ENCODE measurements at places on chromosomes 1 and 21.

GRCh38 chr1:85756864-85757263, 48.6 kb upstream of the ZNHIT6 start:
- no peak for DNase-seq

GRCh38 chr1:22613951-22614350, 22.5 kb upstream of the C1QA start:
- no peak for DNase-seq

DNA sequence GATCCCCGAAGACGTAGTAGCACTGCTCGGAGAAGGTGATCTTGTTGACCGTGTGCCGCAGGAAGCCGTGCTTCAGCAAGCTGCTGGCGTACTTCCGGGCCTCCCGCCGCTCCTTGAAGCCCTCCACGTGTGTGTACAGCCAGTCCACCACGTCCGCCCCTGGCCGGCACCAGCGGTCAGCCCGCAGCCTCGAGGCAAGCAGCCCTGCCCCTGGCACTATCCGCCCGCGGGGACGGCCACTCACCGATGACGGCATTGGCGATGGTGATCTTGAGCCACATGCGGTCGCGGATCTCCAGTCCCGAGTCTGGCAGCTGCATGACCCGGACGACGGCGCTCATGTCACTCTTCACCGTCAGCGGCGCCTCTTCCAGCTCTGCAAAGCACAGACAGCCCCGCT, 7.2 kb downstream of the TAS1R3 start:
- DNase-seq = no peak

DNA sequence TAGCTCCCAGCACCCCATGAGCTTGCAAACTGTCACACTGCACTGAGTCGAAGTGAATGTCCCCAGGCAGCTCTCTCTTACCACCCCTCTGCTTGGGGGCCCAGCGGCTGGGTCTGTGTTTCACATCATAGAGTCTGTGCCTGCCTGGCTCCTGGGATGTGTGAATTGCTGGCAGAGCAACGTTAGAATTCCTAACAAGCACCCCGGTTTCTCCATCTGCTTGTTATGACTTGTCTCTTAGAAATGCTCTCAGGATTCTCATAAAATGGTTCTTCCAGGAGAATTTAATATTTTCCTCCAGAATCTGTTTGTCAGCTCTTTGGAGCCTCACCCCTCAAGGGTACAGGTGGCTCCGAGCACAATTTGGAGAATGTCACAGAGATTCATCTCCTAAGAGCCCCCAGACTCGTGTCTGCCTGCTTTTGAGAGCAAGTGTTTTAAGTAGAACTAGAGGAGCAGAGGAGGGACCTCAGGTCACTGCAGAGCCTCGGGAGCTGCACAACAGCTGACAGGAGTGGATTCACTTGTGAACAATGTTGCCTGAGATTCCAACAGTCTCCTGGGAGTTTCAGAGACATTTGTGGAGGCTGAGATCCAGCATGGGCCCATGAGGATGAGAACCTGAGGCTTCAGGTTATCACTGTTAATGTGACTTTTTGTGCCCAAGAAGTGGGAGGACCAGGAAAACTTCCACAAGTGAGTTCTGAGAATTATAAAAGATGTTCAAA, 131.5 kb downstream of the KCNJ6 start:
- DNase-seq = no peak

GRCh38 chr1:247222840-247223239, 33.0 kb upstream of the VN1R5 start:
- DNase-seq = no peak

- DNase-seq = no peak
Observed at GRCh38 chr1:21050031-21050430, 126.7 kb downstream of the EIF4G3 start.

GRCh38 chr1:118097622-118098348, 87.2 kb downstream of the SPAG17 start:
- no peak for DNase-seq

DNA sequence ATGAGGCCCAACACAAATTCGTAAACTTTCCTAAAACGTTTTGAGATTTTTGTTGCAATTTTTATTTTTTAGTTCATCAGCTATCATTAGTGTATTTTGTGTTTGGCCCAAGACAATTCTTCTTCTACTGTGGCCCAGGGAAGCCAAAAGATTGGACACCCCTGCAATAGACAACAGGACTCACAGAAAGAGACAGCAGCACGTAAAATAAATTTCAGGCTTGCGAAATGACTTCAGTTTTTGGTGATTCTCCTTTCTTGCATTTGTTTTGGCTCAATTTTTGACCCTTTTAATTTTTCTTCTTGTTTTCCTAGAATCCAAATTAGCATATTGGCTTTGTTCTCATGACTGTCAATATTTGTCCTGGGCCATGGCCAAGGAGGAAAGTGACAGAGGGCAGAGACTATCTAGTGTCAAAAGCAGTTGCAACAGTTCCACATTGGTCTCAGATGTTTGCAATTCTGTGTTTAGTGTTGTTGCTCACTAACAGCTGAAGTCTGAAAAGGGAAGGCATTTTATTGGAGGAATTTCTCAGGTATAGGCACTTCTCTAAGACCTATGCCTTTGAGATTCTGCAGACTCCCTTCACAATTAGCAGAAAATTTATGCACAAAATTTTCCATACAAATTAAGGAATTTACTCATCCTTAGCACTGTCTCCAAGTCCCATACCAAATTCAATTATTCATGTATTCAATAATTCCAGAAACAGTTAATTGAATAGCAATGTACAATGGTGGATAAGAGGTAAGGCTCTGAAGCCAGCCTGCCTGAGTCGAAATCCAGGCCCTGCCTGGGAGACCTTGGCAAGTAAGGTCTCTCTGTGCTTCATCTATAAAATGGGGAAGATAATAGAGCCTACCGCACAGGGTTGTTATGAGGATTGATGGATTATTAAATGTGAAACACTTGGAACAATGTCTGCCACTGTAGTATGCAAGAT, 160.9 kb upstream of the IVNS1ABP start:
- DNase-seq = no peak

GRCh38 chr1:56868761-56869160, 14.2 kb downstream of the C8A start:
- no peak for DNase-seq

DNA sequence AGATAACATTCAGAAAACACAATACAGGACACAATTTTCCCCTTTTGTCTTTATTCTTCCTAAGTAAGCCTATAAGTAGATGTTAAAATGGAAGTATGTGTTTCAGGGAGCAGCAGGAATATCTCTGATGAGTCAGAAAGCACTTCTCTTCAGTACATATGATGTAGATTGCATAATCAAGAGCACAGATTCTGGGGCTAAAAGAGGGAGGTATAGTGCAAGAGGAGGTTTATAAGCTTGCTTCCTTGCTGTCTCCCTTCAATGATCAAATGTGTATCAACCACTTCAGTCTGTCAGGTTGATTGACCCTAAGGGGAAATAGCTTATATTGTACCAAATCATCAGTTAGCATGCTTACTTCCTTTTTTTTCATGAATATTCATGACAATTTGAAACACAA, 822.8 kb downstream of the BRINP3 start:
- DNase-seq = no peak

- DNase-seq = peak; percentile 61
Observed at GRCh38 chr1:5991381-5992025, 722 bp downstream of the NPHP4 start.

DNA sequence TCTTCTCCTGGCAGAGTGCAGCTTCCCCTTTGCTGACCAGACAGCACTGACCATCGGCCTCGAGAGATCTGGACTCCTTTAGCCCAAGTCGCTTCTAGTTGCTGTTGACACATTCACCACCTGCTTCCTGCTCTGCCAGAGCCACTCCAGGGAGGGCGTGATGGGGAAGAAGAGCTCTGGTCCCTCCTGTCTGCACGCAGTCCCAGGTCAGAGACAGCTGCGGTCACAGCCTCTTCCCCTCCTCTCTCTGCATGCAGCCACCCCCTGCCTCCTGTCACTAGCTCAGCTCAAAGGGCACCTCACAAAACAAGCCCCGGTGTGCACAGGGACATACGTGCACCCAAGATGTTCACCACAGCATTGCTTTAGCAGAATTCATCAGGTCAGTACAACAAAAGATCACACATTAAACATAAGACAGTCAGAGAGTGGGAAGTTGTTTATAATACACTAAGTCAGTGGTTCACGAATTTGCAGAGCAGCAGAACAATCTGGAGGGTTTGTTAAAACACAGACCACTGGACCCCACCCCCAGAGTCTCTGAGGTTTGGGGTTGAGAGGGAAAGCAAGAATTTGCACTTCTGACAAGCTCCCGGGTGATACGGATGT, 132.9 kb downstream of the SYF2 start:
- DNase-seq = no peak

GRCh38 chr1:65213271-65214023, 65.4 kb downstream of the AK4 start:
- DNase-seq = no peak

DNA sequence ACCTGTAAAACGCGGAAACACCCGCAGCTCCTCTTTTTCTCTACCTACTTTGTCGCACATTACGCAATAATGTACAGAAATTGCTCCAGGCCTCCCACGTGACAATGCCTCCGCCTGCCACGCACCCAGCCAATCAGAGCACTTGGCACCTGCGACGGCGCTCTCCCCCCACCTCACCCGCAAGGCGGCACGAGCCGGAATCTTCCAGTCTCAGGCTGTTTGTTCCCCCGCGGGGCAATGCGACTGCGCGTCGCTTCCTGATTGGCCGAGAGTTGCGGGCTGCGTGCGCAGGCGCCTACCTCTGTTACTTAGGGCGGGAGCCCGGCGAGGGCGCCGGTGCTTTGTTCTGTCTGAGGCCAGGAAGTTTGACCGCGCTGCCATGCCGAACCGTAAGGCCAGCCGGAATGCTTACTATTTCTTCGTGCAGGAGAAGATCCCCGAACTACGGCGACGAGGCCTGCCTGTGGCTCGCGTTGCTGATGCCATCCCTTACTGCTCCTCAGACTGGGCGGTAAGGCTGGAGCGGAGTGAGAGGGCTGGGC, at the start of gene MAEL:
TSS of gene MAEL (plus strand) at position 307 of the 542 bp plus-strand sequence. CDS start at position 380, 73 bp downstream.
- DNase-seq = no peak

- DNase-seq = no peak
Observed at GRCh38 chr1:52970149-52970548, 43.1 kb downstream of the SCP2 start.

DNA sequence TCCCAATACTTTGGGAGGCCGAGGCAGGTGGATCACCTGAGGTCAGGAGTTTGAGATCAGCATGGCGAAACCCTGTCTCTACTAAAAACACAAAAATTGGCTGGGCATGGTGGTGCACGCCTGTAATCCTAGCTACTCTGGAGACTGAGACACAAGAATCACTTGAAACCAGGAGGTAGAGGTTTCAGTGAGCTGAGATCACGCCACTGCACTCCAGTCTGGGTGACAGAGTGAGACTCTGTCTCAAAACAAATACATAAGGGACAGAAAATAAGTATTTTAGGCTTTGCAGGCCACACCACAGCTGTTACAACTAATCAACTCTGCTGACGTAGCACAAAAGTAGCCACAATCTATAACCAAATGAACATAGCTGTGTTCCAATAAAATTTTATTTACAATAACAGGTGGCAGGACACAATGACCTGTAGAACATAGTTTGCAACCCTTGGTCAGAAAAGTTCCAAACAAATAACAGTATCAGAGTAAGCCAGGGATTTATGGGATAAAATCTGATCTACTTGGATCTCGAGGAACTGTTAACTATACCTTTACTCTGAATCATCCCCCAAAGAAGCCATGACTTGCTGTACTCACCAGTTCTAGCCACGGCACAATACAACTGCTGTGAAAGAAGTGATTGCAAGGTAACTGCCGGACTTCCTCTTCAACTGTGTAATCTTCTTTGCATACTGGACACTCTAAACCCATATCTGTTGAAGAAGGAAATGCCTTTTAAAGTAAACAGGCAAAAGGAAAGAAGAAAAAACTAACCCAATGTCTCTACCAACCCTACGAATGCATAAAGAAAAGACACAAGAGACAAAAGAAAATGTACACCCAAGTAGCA, 28.3 kb downstream of the CD160 start:
- DNase-seq = no peak

- peak; percentile 90 for DNase-seq
Observed at GRCh38 chr21:17818186-17819113, 706 bp downstream of the C21orf91 start.

DNA sequence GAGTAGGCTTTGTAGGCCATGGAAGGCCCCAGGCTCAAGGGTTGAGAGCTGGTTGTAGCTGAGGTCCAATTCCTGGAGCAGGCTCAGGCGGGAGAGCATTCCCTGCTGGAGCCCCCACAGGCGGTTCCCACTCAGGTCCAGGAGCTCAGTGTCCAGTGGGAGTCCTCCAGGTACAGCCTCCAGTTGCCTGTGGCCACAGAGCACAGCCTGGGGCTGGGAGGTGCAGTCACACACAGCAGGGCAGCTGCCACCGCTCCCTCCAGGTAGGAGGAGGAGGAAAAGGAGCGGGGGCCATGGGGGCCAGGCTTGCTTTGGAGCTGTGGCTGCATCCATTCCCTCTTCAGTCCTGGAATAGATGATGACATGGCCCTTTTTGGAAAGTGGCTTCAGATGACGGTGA, 2.8 kb downstream of the LINGO4 start:
- no peak for DNase-seq

GRCh38 chr1:232421143-232421796, 208.7 kb downstream of the SIPA1L2 start:
- no peak for DNase-seq
